Progenitor cell of endocrine pancreas (in vitro differentiated cells): ENCODE measurements at places on chromosomes 3 and 15.

DNA sequence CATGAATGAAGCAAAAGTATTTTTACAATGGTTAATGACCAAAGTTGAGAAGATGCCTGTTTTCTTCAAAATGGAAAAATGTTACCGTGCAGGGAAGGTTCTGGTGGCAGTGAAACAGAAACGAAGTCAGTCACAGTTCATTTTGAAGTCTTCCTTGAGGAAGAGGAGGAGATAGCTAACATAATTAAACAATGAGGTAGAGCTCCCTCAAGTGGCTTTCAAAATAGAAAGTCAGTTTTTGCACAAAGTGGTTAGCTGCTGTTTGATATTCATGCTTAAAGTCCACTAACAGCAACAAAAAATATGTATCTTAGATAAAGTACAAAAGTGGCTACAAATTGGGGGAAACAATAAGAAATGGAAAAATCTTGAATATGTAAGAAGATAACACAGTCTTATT, 87.3 kb downstream of the TFG start:
- no peaks in the 10 kb centered on the region for H3K27me3 ChIP-seq
- no peaks in the 10 kb centered on the region for H3K4me1 ChIP-seq
- H3K27ac ChIP-seq: no peak overlapping the region

DNA sequence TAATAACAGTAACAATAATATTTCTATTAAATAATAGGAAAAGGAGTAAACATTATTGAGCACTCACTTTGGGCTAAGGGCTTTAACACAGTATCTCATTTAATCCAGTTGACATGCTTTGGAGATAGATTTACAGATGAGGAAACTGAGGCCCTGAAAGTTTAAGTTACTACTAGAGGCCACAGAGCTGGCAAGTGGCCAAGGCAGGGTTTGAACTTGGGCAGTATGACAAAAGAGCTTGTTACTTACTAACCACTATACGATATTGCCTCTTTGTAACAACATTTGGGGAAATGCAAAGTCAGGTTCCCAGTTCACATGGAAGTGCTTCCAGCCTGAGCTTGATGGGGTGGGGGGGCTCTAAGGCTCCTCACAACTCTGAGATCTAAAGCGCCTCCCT, 149.1 kb upstream of the LMCD1 start:
- no peak overlapping the region for H3K27ac ChIP-seq
- no peak overlapping the region for H3K4me3 ChIP-seq
- no peak for DNase-seq
- H3K4me1 ChIP-seq: no peaks in the 10 kb centered on the region

GRCh38 chr3:120678984-120679383, 3.1 kb downstream of the HGD start:
- H3K36me3 ChIP-seq: peaks cover 17% of the 10 kb centered on the region
- no peaks in the 10 kb centered on the region for H3K27me3 ChIP-seq
- peak overlapping the region; percentile 97 for H3K27ac ChIP-seq
- no peak for DNase-seq
- peaks cover 51% of the 10 kb centered on the region for H3K4me1 ChIP-seq
- peak overlapping the region; percentile 35 for H3K4me3 ChIP-seq

DNA sequence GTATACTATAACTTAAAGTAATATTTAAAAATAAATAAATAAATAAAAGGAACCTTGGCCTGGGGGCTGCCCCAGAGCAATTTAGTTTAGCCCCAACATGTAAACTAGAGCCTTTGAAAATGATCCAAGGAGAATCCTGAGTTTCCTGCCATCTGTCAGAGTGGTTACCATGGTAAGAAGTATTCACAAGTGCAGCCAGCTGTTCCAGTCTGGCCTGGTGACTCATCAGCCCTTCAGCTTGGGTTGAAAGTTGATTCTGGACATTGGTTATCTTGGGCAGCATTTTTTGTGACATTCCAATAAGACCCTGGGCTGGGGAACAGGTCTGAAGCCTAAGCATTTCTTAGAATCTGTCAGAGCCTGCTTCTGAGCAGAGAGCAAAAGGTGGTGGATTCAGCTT, 72.7 kb upstream of the LRTM1 start:
- peak overlapping the region; percentile 39 for H3K27ac ChIP-seq
- no peak for DNase-seq
- H3K4me1 ChIP-seq: peaks cover 6% of the 10 kb centered on the region
- no peak overlapping the region for H3K4me3 ChIP-seq
- peaks cover 3% of the 10 kb centered on the region for H3K27me3 ChIP-seq

DNA sequence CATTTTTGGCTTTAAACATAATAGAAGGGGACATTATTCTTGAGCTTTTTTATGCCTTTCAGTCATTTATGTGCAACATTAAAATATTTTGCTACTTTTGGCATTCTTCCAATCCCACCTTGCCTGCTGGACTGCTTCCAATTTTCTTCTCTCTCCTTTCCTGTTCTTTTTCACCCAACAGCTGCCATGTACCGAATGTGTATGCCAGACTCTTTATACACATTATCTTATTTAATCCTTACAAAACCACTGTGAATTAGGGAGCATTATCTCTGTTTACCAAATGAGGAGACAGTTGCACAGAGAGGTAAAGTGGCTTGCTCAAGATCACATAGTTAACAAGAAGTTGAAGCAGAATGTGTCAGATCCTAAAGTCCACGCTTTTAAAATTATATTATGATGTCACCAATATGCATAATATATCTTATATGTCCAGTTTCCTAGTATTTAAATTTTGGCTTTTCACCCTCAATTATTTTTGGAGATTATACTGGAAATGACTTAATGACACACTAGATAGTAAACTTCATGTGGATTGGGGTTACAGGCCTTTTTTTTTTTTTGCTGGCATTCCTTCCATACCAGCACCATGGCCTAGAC, 231.5 kb downstream of the THRB start:
- H3K27me3 ChIP-seq: peaks cover 5% of the 10 kb centered on the region
- no peak overlapping the region for H3K4me3 ChIP-seq
- H3K4me1 ChIP-seq: no peaks in the 10 kb centered on the region
- H3K36me3 ChIP-seq: peaks cover 3% of the 10 kb centered on the region

- no peak overlapping the region for H3K27ac ChIP-seq
- no peak for DNase-seq
- H3K36me3 ChIP-seq: no peaks in the 10 kb centered on the region
- no peaks in the 10 kb centered on the region for H3K27me3 ChIP-seq
Observed at GRCh38 chr3:143339451-143339850, 219.9 kb downstream of the CHST2 start.

- no peak overlapping the region for H3K4me3 ChIP-seq
- H3K4me1 ChIP-seq: no peaks in the 10 kb centered on the region
Observed at GRCh38 chr3:126551839-126552687, 6.7 kb downstream of the C3orf22 start.

DNA sequence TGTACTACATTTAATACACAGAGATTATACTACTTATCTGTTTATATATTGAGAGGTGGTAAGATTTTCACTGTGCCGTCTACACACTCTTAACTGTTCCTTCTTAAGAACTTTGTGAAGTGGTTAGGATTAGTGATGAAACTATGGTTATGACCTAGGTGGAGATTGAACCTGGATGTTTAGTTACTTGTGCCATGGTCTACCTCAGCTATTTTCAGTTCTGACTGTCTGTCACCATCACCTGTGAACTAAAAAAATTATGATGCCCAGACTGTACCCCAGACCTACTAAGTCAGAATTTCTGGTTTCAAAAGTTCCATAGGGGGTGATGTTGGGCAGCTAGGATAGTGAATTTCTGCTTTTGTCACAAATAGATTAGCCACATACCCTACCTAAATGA, 6.4 kb downstream of the RASA2 start:
- H3K4me3 ChIP-seq: no peak overlapping the region
- no peaks in the 10 kb centered on the region for H3K27me3 ChIP-seq
- DNase-seq: no peak

DNA sequence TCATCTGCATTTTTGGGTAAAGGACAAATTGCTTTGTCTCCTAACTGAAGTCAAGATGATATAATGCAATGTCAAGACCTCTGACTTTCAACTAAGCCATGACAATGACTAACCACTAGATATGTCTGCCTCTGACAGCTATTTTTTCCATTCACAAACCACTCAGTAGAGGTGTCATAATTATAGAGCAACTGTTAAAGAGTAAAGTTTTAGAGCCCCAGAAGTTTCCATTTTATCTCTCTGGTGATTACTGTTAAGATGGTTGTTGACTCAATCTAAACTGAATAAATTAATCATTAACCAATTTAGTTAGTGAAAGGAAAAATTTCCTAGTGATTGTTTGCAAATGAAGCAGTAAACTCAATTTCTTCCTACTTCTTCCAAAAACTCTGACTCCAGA, 779.9 kb downstream of the GRM7 start:
- no peak for DNase-seq
- H3K27ac ChIP-seq: no peak overlapping the region
- peaks cover 10% of the 10 kb centered on the region for H3K4me1 ChIP-seq
- H3K4me3 ChIP-seq: no peak overlapping the region
- peaks cover 3% of the 10 kb centered on the region for H3K27me3 ChIP-seq
